Right kidney (tissue), 9 donors: ENCODE measurements at places on chromosomes 5 and 9.

- peak; percentile 96 for DNase-seq
Measured at GRCh38 chr9:129496473-129497004, 124.4 kb downstream of the C9orf50 start.

GRCh38 chr5:169615561-169615960 lies 21.5 kb upstream of the DOCK2 start:
- no peak for DNase-seq

DNA sequence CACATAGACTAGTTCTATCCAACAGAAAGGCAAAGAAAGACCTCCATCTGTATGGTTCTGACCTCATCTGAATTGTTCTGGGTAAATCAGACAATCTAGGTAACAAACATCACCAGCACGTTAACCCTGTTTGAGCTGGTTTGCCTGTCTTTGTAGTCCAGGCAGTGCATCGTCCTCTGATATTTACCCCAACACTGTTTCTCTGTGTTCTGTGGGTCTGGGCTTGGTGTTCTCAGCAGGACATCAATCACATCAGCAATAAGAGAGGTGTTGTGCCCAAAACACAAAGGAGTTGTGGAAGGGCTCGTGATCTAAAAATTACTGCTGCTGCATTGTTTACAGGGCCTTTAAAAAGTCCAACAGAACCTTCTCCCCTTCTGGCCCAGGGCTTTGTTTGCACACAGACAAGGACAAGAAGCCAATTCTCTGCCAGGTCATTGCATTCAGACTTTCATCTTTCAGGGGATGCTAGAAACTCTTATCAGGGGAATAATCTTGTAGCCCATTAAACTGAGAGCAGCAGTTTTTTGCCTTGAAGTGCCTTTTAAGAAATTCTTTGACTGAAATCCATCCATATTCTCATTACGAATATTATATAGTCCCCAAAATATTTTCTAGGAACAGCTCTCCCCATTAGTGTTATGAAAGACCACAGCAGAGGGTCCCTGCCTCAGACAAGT lies 30.5 kb upstream of the MAP1B start:
- no peak for DNase-seq

DNA sequence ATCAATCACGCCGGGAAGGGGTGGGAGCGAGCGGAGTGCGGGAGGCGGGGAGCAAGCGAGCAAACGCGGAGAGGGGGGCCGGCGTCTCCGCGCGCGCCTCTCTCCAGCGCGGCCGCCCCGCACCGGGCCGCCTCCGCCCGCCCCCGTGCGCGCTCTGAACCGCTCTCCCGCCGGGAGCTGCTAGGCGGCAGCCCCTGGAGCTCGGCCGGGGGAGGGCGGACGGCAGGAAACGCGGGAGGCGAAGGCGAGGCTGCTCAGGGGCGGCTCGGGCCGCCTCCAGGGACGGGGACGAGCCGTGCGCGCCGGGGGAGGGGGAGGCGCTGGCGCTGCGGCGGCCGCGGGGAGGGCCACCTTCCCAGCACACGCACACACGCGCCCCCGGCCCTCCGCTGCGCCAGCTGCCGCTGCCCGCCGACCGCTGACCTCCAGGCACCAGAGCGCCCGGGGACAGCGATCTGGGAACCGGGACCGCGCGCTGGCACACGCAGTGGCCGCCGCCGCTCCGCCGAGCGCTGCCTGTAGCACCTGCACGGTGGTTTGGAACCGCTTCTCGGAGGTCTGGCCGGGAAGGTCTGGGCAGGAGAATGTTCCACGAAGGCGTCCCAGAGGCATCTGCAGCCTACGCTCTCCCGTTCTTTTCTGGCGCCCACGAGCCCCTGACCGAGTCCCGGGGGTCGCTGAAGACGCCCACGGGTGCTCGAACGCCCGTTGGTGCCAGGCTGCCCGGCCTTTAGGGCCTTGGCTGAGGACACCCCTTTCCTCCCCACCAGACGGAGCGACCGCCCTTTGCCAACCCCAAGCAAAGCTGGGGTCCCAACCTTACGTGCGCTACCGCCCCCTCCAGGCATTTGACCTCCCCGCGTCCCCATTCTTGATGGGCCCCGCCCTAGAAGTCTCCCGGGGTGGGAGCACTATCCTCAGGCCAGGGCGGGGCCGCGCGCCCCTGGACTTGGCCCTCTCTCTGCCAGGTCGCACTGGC lies at the start of gene GABBR2:
Gene GABBR2 (minus strand): TSS at position 3 of the 979 bp plus-strand sequence. CDS start 198 bp downstream, outside the sequence.
- DNase-seq, result peak; percentile 49

DNA sequence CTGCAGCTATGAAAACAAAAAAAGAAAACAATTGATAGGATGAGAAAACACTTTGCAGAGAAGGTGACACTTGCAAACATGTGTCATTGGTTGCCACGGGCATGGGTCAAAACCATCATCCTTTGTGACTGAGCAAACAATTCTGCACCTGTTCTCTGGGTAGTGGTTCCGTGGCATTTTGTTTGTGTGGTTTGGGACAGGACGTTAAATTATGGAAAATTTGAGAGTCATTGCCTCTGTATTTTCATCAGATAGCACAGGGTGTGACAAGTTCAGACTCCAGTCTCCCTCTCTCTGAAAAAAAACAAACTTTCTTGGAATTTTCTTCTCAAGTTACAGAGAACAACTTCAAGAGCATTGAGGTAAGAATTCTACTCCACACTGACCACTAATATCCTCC lies 113.4 kb upstream of the HMHB1 start:
- DNase-seq, result no peak

GRCh38 chr5:7816535-7816901 lies 34.4 kb downstream of the CFAP90 start:
- DNase-seq, result no peak

- no peak for DNase-seq
Measured at GRCh38 chr5:163867324-163867723, 361.9 kb downstream of the MAT2B start.

GRCh38 chr9:12274577-12274976 lies 418.6 kb upstream of the TYRP1 start:
- DNase-seq, result no peak

GRCh38 chr5:163914910-163915309 lies 409.5 kb downstream of the MAT2B start:
- DNase-seq, result no peak

GRCh38 chr5:72067682-72068470 lies 39.4 kb upstream of the MAP1B start:
- no peak for DNase-seq

GRCh38 chr5:151107738-151108520 lies 27.1 kb upstream of the TNIP1 start:
- no peak for DNase-seq

DNA sequence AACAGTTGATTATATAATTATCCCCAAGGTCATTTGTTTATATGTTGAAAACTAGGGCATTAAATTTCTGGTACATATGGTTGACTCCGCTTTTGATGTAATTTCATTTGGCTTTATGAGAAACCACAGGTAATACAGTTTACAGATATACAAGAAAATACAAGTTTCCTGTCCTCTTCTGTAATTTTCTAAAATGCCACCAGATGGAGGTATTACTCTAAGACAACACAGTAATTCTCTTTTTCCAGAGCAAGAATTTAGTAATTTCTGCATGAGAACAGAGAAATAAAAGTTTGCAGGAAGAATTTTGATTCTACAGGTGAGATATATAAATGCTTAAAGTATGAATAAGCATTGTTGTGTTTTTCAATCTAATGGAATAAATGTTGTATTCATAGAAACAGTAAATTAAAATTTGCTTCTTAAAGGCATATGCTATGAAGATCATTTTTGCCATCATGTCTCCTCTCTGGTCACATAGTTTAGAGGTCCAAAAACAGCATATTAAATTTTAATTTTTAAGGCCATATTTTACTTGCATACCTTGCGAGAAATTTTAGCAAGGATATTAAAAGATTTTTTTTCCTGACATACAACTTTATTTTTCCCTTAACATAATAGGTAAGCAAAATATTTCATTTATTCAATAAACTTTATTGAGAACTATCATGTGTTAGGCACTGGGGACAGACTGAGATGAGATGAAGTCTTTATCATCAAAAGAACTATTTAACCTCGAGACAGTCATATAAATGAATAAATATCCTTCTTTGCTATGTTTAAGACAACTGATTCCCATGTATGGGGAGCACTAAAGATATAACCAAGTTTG lies 22.7 kb downstream of the CHD1 start:
- no peak for DNase-seq

GRCh38 chr5:111784491-111785181 lies 27.6 kb upstream of the NREP start:
- no peak for DNase-seq

DNA sequence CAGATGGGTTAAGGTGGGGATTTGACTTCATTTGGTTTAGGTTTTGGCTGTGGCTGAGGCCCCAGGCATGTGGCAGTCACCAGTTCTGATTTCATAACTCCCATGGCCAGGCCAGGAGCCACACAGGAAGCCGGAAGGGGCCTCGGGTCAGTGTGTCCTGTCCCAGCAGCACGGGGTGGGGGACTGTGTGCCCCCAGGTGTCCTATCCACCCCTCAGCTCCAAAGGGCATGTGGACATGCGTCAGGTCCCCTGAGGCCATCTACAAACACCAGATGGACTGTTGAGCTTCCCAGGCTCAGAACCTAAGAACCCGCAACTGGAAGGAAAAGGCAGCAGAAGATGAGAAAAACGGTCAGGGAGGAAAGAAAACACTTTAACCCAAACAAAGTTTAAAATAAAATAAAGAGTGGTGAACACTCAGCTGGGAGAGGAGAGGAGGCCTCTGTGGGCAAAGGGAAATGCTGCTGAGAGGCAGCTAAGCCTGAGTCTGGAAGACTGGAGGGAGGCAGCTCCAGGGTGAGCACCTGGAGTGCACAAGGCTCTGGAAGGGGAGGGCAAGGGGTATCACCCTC lies 260.8 kb downstream of the AUH start:
- no peak for DNase-seq
